ENCODE measurements at places on chromosomes 12 and 14.

GRCh38 chr12:69324797-69325466 lies 23.2 kb upstream of the LYZ start:
- DNase-seq, result no peak

DNA sequence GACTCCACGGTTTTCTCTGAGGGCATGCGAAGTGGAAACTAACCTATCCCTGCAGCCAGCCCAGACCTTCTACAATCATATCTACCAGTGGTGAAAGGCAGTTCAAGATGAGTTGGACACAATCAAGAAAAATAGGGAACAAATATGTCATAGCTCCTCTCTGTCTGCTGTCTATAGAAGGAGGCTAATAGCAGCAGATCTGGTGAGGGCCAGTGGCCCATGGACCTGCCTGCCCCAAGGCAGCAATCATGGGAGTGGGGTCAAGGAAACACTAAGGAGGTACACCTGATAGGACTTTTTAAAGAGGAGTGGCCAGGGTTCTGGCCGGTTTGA lies 149.5 kb downstream of the PRKCH start:
- no peak for DNase-seq

GRCh38 chr14:72904840-72905561 lies 11.1 kb upstream of the DPF3 start:
- DNase-seq, result no peak

GRCh38 chr14:95495538-95496025 lies 20.9 kb downstream of the SYNE3 start:
- no peak for DNase-seq

DNA sequence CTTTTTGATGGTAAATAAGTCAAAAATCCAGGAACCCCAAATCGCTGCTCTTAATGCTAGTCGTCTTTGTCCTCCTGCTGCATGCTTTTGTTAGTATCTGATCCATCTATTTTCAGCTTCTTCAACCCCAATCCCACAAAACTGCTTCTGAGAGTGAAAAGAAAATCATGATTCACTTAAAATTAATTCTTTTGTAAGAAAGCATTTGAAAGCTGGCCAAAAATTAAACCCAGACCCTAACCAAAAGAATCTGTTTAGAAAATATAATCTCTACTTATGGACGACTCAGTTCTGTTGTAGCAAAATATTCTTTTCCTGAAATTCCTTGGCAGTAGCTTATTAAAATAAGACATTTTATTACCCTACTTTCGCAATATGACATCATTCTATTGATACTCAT lies 443.6 kb upstream of the SYT1 start:
- DNase-seq, result no peak

GRCh38 chr12:93803424-93803807 lies 126.2 kb downstream of the CRADD start:
- no peak for DNase-seq

DNA sequence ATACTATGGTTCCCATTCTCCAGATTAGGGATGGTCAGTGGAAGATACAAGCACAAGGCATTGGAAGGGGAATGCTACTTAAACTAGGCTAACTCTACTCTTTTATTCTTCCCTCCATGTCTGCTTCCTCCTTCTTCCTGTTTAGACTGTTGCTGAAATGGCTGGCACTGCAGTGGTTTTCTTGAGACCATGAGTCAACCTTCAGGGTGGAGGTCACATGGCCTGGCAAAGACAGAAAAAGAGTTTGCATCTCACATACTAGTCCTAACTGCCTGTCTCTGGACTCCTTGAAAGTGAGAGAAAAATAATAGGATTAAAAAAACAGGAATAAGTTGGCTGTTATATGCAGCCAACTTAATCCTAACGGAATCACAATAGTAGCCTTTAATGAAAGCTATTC lies 37.0 kb downstream of the ALDH1L2 start:
- DNase-seq, result no peak

DNA sequence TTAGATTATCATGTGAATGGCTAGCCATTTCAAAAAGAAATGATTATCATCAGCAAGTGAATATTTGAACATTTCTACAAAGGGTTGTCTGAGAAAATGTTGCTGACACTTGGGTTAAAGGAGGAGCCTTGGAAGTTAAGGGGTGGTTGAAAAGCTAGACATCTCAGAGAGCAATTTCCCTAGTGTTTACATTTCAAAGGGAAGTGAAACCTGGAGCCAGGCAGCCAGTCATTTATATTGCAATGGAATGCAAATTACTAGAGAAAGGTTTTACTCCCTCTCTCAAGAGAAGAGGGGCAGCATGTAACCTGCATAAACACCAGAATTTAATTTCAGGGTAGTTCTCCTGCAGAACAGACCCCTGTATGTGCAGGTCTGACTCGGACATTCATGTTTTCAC lies 279.0 kb downstream of the SLC16A7 start:
- DNase-seq, result no peak

- no peak for DNase-seq
Observed at GRCh38 chr14:37594238-37594970, 645 bp downstream of the FOXA1 start.

- DNase-seq, result peak; percentile 12
Observed at GRCh38 chr12:2395354-2395977, 342.7 kb downstream of the CACNA1C start.

- no peak for DNase-seq
Observed at GRCh38 chr14:89325959-89326358, 91.1 kb downstream of the FOXN3 start.

- DNase-seq, result no peak
Observed at GRCh38 chr12:89069431-89069830, 282.9 kb downstream of the DUSP6 start.

DNA sequence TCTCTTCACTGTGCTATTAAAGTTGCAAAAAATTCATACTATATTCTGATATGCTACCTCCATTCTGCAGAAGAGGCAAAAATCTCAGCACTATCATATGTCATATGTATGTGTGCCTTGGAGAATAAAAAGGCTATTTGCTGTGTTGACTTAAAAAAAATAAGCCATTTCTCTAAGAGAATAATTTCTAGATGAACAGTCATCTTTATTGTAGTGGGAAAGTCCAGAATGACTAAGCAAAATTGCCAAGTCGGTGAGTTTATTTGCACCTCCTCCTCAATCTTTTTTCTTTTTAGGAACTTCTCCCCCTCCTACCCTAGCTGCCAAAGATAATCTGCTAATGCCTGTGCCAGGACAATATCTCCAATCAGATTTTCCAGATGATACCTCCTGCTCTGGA lies 353.8 kb upstream of the FAR2 start:
- no peak for DNase-seq

DNA sequence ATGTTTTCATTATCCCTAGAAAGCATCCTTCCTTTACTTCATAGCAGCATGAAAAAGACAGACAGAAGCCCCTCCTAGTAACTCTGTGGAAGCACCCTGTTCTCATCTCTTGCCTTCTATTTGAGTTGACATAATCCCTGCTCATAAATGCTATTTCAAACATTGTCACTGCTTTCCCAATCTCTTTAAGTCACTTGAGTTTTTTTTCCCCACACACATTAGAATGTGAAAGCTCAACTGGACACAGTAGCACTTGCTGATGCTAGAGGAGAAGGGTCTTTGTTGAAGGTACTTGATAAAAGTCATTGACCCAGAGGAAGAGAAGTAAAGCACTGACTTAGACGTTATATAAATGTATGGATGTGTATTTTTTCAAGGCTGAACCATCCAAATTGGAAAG lies 3.0 kb downstream of the E2F7 start:
- DNase-seq, result no peak

DNA sequence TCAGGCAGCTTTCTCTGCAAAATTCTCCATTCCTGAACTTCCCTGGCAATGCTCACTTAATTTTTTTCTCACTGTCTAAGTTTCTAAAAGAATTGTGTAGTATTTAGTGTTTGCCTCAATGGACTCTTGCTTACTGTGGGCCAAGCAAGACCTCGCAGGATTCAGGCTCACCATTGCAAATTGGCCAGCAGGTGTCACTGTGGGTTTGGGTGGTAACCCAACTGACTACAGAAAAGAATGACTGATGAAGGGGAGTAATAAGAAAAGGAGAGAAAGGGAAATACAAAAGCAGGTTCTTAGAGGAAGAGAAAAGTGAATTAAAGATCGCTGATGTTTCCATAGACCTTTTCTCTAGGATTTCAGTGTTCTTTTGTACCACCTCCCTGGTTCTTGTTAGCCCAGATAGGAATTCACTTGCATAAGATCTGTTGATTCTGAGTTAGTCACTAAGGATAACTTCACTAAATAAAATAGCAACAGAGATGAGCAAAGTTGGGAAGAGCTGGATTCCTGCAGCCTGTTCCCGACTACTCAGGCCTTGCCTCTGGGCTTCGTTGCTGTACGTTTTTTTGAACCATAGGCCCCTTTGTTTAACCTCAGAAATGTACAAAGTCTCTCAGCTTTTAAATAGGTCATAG lies 386.5 kb upstream of the DDHD1 start:
- no peak for DNase-seq

DNA sequence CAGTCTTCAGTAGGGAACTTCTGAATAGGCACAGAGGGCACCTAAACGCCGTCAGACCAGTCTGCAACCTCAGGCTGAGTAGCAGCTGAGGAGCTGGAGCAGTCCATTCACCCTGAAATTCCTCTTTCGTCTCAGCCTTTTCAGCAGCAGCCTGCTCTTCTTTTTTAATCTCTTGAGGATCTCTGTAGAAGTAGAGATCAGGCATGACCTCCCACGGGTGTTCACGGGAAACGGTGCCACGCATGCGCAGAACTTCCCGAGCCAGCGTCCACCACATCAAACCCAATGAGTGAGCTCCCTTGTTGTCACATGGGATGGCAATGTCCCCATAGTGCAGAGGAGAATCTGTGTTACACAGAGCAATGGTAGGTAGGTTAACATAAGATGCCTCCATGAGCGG lies 11.1 kb upstream of the MARK3 start:
- no peak for DNase-seq

GRCh38 chr14:60151715-60152114 lies 13.5 kb downstream of the DHRS7 start:
- peak; percentile 24 for DNase-seq
